ENCODE measurements at places on chromosomes 6 and 20.

- no peak for DNase-seq
Observed at GRCh38 chr20:25083773-25084625, 2.1 kb upstream of the VSX1 start.

DNA sequence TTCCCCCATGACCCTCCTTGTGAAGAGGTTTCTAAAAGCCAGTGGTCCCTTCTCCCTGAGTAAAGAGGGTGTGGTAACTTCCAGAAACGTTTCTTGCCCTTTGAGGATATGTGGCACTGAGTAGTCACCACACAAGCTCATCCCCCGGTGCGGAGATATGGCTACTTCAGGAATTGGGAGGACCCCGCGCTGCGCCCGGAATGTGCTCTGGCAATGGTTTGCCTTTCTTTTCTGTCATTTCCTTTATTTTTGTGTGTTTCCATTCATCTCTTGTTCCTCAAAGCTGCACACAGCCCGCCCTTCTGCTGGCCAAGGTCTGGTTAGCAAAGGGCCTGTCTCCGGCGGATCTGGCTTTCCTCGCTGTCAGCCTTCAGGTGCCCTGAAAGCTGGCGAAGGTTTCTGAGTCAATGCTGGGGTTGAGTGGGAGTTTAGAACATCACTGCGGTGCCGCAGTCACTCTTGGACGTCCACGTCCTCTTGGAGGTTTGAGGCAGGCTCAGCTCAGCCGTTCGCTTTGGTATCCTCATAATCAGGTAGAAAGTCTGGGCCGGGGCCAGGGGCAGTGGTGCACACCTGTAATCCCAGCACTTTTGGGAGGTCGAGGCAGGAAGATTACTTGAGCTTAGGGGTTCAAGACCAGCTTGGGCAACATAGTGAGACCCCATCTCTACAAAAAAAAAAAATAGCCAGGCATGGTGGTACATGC is 67.2 kb downstream of the TCP11 start:
- DNase-seq, result no peak

GRCh38 chr20:4329232-4329631 is 313.9 kb upstream of the RNF24 start:
- no peak for DNase-seq

DNA sequence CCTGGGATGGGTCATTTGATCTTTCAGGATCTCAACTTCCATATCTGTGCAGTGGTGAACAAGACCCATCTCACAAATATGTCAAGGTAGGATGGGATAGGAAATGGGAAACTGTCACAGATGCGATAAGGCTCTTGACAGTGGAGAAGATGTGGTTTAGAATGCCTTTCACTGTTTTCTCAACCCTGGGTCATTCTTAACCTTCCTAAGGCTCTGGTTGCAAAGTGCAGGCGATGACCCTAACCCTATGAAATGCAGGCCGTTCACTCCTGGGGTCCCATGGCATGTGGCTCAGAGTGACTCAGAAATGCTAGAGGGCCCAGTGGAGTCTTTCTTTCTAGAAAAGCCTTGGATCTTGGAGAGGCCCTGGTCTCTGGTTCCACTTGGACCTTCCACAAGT is 61.7 kb downstream of the FOXA2 start:
- no peak for DNase-seq

GRCh38 chr6:102114402-102114801 is 720.9 kb downstream of the GRIK2 start:
- DNase-seq, result no peak

GRCh38 chr6:144758602-144759001 is 473.5 kb downstream of the UTRN start:
- no peak for DNase-seq

DNA sequence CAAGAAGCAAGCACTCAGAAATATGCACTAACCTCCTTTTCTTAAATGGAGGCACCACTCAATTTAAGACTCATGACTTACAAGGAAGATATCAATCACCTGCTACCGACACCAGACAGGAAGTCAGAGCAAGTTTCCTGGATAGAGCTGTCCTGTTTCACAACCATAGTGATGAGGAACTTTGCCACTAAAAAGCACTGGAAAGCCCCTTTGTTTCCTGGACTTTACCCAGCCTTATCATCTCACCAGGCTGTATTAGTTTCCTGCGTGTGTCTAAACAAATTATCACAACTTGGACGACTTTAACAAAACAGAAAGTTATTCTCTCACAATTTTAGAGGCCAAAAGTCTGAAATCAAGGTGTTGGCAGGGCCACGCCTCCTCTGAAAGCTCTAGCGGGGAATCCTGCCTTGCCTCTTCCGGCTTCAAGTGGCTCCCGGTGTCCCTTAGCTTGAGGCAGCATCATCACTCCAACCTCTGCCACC is 253.8 kb upstream of the STXBP5 start:
- no peak for DNase-seq

DNA sequence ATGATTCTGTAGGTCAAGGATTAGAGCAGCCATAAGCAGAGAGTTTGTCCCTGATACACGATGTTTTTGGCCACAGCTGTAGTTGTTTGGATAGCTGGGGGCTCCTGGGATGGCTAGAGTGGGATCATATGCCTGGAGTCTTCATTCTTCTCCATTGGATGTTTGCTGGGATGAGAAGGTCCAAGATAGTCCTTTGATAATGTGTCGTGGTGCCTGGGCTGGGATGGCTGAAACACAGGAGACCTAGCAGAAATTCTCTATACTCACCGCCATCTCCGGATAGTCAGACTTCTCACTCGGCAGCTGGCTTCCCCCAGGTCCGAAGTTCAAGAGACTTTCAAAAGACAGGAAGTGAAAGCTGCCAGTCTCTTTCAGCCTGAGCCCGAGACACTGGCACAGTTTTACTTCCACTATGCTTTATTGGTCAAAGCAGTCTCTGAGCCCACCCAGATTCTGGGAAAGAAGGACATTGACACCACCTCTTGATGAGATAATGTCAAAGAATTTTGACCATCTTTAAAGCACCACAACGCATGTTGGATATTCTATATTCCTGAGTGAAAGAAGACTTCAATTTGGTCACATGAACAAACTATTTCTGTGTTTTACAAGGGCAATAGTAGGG is 16.0 kb downstream of the MARCKS start:
- DNase-seq, result no peak

- DNase-seq, result no peak
Observed at GRCh38 chr6:109001291-109001894, 93.3 kb downstream of the SESN1 start.

DNA sequence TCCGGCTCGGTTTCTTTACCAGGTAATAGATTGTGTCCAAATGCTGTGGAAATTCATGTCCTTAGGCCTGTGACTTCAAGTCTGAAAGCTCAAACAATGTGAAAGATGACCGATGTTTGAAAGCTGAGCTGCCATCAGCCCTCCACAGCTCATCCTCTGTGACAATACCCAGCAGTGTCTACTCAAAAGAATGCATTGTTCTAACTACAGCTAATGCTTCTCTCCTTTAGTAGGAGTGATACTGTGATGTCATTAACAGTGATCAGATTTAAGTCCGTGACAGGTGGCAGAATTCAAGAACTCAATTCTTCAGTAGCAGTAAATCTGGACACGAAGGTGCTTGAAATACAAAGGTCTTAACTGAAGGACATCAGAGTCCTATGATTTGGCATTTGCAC is 97.3 kb downstream of the RCAN2 start:
- DNase-seq, result no peak

- DNase-seq, result no peak
Observed at GRCh38 chr6:143559051-143559660, 47.6 kb upstream of the FUCA2 start.

- no peak for DNase-seq
Observed at GRCh38 chr6:146881228-146882181, 282.7 kb downstream of the ADGB start.

DNA sequence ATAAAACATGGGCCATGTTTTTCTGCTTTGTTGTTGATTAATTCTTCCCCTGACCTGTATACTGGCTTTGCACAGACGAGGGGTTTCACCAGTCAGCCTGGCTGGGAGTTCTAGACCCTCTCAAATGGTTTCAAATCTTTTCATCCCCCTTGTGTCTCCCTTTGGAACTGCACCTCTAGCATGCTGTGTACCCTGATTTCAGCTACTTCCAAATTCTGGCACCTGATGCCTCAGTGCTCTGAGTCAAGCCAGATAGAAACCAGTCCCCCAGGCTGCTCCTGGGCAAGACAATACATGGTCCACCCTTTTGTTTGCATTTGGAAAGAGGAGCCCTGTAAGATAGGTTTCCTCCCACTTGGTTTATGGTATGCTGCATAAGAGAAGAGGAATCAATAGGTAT is 290.2 kb downstream of the BTBD3 start:
- DNase-seq, result no peak

DNA sequence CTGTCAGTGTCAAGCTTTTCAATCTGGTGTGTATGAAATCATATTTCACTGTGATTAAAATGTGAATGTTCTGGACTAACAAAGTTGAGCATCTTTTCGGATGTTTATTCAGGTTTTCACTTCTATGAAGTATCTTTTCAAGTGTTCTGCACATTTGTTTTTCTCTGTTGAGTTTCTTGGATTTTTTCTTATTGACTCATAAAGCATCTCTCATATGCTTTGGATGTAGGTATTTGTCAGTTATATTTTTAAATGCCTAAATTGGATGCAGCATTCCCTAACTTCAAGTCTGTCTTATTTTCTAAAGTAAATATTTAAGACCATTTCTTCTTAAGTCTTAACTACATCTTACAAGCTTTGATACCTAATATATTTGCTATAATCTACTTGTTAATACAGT is 398.0 kb downstream of the PLCB1 start:
- DNase-seq, result no peak

DNA sequence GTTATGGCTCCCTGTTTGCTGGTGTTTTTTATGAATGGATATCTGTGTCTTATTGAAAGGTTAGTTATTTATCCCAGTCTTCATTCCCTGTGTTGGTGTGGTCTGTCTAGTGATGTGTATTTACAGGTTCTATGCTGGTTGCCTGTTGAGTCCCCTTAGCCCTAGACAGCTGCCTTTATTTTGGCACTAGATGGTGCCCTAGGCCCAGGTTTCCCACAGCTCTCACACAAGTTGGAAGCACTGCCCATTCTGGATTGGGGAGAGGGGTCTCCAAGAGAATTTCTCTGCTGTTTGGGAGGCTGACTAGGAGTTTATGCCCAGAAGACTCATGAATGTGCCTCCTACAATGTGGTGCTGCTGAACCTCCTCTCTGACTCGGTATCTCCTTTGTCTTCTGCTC is 12.4 kb downstream of the GRM1 start:
- DNase-seq, result no peak

- DNase-seq, result no peak
Observed at GRCh38 chr20:35344354-35344837, 52.2 kb upstream of the FAM83C start.

- DNase-seq, result no peak
Observed at GRCh38 chr20:5949943-5950270, 426 bp downstream of the TRMT6 start.

DNA sequence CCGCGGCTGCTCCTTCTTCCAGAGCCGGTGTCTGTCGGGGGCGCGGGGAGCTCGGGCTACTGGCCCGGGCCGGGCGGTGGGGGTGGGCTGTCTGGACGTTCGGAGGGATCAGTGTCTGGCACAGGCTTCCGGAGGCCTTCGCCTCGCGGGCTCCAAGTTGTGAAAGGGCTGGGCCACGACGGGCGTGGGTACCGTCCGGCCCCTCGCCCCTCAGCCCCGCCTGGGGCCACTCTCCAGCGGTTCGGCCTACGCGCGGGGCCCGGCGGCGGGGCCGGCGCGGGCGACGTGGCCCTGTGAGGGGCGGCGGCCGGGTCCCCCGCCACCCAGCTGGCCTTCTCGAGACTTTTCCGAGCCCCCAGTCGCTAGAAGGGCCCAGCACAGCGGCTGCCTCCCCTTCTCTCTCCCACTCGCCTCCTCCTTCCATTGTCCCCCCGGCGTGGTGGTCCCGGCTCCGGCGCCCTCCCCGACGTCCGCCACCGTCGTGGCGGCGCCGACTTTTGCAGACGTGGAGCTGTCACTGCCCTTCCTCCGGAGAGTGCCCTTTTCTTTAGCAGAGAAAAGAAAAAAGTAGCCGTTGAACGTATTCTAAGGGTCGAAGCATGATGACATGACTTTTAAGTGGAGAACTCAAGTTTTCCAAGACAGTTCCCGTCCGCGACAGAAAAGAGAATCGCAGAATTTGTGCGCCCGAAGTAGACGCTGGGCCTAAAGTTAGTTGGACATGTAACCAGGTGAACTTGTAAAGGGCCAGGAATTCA is 571 bp downstream of the ITCH start:
- no peak for DNase-seq

GRCh38 chr6:152981989-152982903 is 595 bp downstream of the FBXO5 start:
- no peak for DNase-seq

DNA sequence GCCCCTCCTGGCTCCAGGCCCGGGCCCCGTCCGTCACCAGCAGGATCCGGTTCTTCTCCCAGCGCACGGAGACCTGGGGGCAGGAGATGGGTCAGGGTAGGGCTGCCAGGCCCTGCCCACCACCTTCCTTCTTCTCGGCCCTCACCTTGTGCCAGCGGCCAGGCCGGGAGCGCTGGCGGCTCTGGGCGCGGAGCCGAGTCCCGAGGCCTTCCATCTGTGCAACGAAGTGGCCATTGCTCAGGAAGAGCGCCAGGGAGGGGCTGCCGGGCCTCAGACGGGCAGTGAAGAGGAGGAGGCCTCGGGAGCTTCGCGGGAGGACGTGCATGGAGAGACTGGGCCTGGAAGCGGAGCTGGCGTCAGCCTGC is 7.9 kb downstream of the ADRM1 start:
- DNase-seq, result no peak

- DNase-seq, result no peak
Observed at GRCh38 chr20:1721687-1722512, 64.3 kb upstream of the SIRPG start.

DNA sequence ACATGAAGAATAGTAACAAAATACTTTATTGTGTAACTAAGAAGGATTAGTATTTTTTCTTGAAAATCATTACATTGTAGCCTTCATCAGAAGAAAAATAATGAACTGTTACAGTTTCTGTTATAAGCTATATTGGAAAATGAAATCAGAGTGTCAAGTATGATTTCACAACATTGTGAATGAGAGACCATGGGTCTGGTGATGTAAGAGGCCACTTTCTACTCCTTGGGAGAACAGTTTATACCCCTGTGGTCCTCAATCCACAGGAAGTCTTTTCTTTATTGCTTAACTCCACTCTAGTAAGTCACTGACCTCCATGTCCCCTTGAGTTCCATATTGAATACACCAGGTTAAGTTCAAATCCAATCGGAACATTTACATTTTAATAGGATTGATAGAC is 218.7 kb upstream of the FERMT1 start:
- no peak for DNase-seq

DNA sequence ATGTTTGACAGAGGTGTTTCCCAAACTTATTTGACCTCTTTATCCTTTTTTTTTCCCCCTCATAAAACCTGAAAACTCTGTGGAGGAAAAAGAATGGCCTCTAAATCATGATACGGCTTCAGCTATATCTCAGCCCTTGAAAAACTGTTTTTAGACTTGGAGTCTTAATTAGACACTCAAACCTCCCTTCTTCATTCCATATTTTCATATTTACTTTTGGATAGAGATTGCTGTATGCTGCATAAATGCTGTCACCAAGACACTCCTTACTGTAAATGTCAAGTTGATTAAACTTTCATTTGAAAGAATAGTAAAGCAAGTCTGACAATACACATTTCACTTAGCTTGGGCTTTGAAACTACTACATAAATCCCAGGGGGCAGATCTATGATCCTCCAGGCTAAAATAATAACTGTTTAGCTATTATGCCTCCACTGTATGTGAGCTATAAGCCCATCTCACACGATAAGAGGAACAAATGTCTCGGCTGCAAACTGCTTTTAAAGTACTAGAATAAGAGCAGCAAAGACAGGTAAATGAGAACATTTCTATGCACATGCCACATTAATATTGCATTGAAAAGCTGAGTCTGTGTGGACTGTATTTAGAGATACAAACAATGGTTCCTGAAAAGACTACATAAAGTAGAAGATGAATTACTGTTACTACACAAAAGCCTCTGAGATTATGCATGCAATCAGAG is 141.3 kb upstream of the HMGN3 start:
- DNase-seq, result no peak
